ENCODE measurements at places on chromosomes 2 and 18. TPM values are rescaled to one million over a fixed set of nuclear protein-coding genes. Genes with fewer than 3 reads are reported as not detected.

GRCh38 chr2:241728627-241729026 lies 5.8 kb upstream of the D2HGDH start:
- H3K27me3 ChIP-seq, result no peaks in the 10 kb centered on the region
- H3K4me3 ChIP-seq, result no peak overlapping the region
- H3K4me1 ChIP-seq, result peaks cover 8% of the 10 kb centered on the region
- no peaks in the 10 kb centered on the region for H3K36me3 ChIP-seq
- peak; percentile 79 for DNase-seq

- H3K4me1 ChIP-seq, result no peaks in the 10 kb centered on the region
- no peaks in the 10 kb centered on the region for H3K36me3 ChIP-seq
- H3K4me3 ChIP-seq, result no peak overlapping the region
Observed at GRCh38 chr18:33720133-33720532, 142.1 kb downstream of the ASXL3 start.

DNA sequence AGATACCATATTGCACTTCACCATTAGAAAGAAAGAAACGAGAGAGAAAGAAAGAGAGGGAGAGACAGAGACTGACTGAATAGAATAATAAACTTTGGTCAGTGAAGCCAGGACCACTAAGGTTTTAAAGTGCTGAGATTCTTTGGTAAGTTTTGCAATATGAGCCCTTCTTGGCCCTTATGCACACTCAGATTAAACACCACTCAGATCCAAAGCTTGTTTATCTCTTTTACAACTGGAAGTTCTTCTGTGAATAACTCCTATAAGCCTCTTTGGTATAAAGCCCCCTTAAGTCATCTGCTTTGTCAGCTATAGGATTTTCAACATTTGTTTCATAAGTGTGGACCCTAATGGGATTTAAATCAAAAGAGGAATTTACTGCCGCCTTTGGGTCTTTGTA lies 40.8 kb downstream of the PID1 start:
- no peaks in the 10 kb centered on the region for H3K27me3 ChIP-seq
- no peaks in the 10 kb centered on the region for H3K36me3 ChIP-seq
- H3K4me1 ChIP-seq, result no peaks in the 10 kb centered on the region

- no peaks in the 10 kb centered on the region for H3K4me1 ChIP-seq
- H3K4me3 ChIP-seq, result peak overlapping the region; percentile 92
- H3K27me3 ChIP-seq, result no peaks in the 10 kb centered on the region
- peaks cover 28% of the 10 kb centered on the region for H3K36me3 ChIP-seq
- no peak for DNase-seq
Observed at GRCh38 chr18:57621246-57621604, 411 bp downstream of the NARS1 start.

GRCh38 chr2:36338827-36339145 lies 16.8 kb upstream of the CRIM1 start:
- H3K27ac ChIP-seq, result no peak overlapping the region
- H3K4me1 ChIP-seq, result no peaks in the 10 kb centered on the region
- no peaks in the 10 kb centered on the region for H3K27me3 ChIP-seq
- no peak for DNase-seq
- no peaks in the 10 kb centered on the region for H3K36me3 ChIP-seq
- H3K4me3 ChIP-seq, result no peak overlapping the region

GRCh38 chr2:104816143-104816542 lies 37.8 kb upstream of the POU3F3 start:
- no peak for DNase-seq
- H3K4me3 ChIP-seq, result no peak overlapping the region
- H3K27me3 ChIP-seq, result no peaks in the 10 kb centered on the region
- H3K27ac ChIP-seq, result no peak overlapping the region

- H3K4me1 ChIP-seq, result peaks cover 45% of the 10 kb centered on the region
- no peak overlapping the region for H3K4me3 ChIP-seq
- H3K36me3 ChIP-seq, result no peaks in the 10 kb centered on the region
- H3K27me3 ChIP-seq, result no peaks in the 10 kb centered on the region
- DNase-seq, result no peak
Observed at GRCh38 chr18:8051453-8051852, 484.3 kb downstream of the PTPRM start.

- H3K27me3 ChIP-seq, result peaks cover 34% of the 10 kb centered on the region
- DNase-seq, result no peak
- H3K4me1 ChIP-seq, result no peaks in the 10 kb centered on the region
- no peak overlapping the region for H3K27ac ChIP-seq
- no peaks in the 10 kb centered on the region for H3K36me3 ChIP-seq
Observed at GRCh38 chr2:232353660-232354059, 24.9 kb upstream of the ALPP start.

- DNase-seq, result no peak
- H3K4me3 ChIP-seq, result no peak overlapping the region
- H3K36me3 ChIP-seq, result no peaks in the 10 kb centered on the region
- H3K27ac ChIP-seq, result no peak overlapping the region
Observed at GRCh38 chr18:66676699-66677098, 72.8 kb upstream of the CDH19 start.

DNA sequence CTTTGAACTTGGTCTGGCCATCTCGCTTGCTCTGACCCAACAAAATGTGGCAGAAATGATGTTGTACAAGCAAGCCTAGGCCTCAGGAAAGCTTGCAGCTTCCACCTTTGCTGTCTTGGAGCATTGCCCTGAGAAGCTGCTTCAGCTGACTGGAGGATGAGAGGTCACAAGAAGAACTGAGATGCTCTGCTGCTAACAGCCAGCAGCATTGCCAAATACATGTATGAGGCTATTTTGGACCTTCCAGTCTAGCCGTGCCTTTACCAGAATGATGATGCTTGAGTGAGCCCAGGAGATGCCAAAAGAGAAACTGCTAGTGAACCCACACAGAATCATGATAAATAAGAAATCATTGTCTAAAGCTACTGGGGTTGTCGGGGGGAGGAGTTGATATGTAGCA lies 13.2 kb upstream of the ITGAV start:
- no peak for DNase-seq
- no peaks in the 10 kb centered on the region for H3K36me3 ChIP-seq

DNA sequence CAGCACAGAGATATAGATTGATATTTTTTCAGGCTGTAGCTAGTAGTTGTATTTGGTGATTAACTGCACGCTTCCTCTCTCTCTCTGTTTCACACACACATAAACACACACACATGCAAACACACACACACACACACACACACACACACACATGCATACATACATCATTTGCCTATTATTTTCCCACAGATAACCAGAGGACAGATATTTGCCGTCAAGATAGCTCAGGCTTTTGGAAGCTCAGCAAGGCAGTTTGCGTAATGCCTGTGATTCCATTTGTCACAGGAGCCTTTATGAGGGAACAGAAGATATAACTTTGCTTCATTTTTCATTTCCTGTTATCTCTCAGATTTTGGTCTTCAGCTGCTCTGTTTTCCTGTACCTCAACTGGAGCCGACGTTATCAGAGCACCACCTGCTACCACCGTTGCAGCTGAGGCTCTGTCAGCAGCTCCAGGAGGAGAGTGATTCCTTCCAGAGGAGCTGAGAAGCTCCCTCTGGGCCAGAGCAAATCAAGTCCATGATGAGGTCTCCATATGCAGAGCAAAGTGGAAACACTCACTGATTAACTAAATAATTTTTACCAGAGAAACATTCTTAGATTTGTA lies 341.9 kb upstream of the PIK3C3 start:
- H3K4me1 ChIP-seq, result no peaks in the 10 kb centered on the region
- H3K27ac ChIP-seq, result no peak overlapping the region
- H3K36me3 ChIP-seq, result no peaks in the 10 kb centered on the region
- DNase-seq, result no peak
- no peaks in the 10 kb centered on the region for H3K27me3 ChIP-seq
- H3K4me3 ChIP-seq, result no peak overlapping the region

DNA sequence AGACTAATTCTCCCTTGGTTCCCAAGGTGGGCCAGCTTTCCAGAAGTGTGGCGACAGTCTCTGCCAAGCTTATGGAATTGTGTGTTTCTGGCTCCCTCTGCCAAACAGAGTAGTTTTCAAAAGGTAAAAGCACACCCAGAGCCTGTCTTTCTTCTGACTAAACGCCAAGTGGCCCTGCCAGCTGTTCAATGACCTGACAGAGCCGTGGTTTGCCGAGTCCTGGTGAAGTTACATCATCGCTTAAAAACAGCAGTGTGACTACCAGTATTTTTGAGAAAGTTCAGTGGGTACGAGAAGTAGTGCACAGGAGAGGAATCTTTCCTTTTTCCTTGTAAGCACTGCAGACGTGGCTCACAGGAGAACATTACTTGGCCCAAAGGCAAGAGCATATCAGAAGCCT lies 1.9 kb downstream of the PER2 start:
- no peaks in the 10 kb centered on the region for H3K36me3 ChIP-seq
- H3K4me1 ChIP-seq, result peaks cover 44% of the 10 kb centered on the region
- peak; percentile 74 for DNase-seq

DNA sequence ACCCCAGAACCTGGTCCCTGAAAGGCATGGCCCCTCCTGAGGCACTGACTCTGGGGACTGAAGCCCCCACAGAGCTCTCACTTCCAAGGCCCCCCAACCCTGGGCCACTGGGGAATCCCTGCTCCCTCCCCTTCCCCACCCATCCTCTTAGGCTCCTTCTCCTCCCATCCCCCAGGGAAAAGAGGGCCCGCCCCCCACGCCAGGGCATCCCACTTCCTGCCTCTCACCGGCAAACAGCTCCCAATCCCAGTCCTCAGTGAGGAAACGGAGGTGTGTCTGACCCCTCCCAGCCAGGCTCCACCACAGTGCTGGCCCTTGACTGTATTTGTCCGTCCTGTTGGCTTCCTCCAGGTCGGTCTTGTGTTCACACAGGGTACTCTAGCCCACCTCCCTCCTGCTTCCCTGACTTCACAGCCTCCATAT lies 35.0 kb upstream of the PTMA start:
- peak overlapping the region; percentile 92 for H3K27ac ChIP-seq
- H3K4me3 ChIP-seq, result peak overlapping the region; percentile 29
- no peaks in the 10 kb centered on the region for H3K36me3 ChIP-seq
- DNase-seq, result peak; percentile 85

- H3K27ac ChIP-seq, result no peak overlapping the region
- peaks cover 35% of the 10 kb centered on the region for H3K4me1 ChIP-seq
- DNase-seq, result no peak
- no peaks in the 10 kb centered on the region for H3K36me3 ChIP-seq
Observed at GRCh38 chr2:60495041-60495625, 58.3 kb downstream of the BCL11A start.

Gene LONRF2
- 14.7 TPM for total RNA-seq

Gene HOXD12
- total RNA-seq, result not detected

Gene PJVK
- 1.7 TPM for total RNA-seq

Gene FAM237A
- total RNA-seq, result not detected

Gene GALNT3
- 0.16 TPM for total RNA-seq

Gene PLGLB2
- 1.5 TPM for total RNA-seq

Gene COLEC12
- total RNA-seq, result 26.2 TPM

Gene SIX3
- total RNA-seq, result not detected

Gene MAP3K19
- total RNA-seq, result not detected

Gene LYG2
- not detected for total RNA-seq

Gene UGT1A7
- total RNA-seq, result not detected

Gene CD8B2
- 0.21 TPM for total RNA-seq

Gene UGT1A8
- not detected for total RNA-seq

Gene MEP1B
- not detected for total RNA-seq

Gene CIB4
- total RNA-seq, result not detected

Gene IL18R1
- total RNA-seq, result 1.2 TPM

Gene GRHL1
- total RNA-seq, result 0.85 TPM

Gene REG3G
- not detected for total RNA-seq
